ENCODE measurements at places on chromosomes 2 and 18.

- DNase-seq: no peak
Observed at GRCh38 chr2:127865926-127866325, 8.0 kb upstream of the POLR2D start.

DNA sequence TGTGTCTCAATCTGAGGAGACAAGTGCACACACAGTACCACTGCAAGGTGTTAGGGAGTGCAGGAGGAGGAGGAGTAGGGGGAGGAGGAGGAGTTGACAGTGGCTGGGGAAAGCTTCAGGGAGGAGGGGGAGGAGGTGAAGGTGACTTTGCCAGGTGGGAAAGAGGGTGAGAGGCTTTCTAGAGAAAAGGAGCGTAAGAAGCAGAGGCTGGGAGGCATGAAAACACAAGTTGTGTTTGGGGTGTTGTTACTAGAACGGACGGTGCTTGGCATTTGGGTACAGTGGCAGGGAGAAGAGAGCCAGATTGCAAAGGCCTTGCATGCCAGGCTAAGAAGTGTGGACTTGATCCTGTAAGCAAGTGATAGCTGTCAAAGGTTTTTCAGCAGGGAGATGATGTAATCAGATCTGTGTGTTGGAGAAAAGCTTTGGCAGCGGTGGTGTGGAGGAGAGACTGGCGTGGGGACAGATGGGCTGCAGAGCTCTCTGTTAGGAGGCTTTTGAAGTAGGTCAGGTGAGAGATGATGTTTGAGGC, 16.2 kb downstream of the TANC1 start:
- no peak for DNase-seq

GRCh38 chr18:58264075-58264474, 220.0 kb downstream of the NEDD4L start:
- DNase-seq: no peak

DNA sequence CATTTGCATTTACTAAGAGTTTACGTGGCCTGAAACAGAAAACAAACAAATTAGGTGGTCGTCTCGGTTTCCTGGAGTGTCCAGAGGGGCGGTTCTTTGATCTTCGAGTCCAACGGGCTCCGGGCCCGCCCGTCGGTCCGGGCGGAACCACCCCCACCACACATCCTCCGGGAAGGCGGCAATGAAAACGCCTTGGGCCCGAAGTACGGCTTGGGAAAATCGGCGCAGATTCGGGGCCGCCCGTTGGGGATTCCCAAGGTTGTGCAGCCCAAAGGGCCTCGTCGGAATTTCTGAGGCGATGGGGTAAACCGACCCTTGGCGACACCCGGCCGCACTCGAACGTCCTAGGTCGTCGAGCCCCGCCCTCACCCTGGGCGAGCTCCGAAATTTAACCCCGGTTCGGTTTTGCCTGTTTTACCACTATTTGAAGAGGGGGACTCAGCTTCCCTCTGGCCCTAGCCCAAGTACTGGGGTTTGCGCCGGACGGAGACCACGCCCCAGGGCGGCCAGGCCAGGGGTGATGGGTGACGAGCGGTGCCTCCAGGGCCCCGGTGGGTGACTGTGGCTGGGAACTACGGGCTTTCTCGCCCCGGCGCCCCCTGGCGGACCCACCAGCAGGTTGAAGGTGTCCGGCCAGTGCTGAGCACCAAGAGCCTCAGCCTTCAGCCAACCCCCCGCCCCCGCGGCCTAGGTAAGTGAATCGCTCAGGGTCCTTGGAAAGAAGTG, 1.9 kb upstream of the CFAP53 start:
- DNase-seq: peak; percentile 68

DNA sequence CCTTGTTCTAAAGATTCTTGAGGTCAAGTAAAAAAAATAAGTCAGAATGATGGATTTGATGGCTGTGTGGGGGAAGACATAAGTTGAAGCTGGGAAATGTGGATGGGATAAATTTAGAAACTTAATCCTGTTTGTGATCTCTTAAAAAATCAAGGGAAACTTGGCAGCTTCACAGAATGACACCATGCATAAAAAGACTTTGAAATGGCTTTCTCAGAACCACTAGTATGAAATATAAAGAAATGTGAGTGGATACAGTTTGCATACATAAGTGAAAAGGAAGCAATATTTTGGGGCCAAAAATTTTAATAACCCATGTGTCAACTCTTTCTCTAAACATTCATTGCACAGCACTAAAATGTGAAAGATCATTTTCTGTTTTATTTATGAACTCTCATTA, 21.7 kb downstream of the CDH19 start:
- no peak for DNase-seq

- no peak for DNase-seq
Observed at GRCh38 chr2:10083692-10084211, 3.5 kb upstream of the CYS1 start.

GRCh38 chr2:140851258-140851981, 1279.4 kb downstream of the LRP1B start:
- DNase-seq: no peak

DNA sequence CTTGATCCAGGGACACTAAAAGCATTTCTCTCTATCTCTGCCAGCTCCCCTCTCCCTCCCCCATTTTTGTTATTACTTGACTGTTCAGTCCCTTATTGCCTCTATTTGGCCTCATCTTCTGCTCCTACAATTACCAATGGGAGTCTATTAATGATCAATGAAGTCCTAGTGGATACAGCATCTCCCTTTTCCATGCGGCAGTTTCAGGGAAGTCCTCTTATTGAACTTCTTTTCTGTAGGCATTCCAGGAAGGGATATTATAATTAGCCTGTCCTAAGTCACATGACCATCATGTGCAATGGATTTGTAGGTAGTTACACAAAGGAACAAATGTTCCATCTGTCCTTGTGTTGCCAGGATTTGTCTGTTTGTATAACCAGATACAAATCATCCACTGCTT, 495.1 kb upstream of the CNTNAP5 start:
- no peak for DNase-seq

DNA sequence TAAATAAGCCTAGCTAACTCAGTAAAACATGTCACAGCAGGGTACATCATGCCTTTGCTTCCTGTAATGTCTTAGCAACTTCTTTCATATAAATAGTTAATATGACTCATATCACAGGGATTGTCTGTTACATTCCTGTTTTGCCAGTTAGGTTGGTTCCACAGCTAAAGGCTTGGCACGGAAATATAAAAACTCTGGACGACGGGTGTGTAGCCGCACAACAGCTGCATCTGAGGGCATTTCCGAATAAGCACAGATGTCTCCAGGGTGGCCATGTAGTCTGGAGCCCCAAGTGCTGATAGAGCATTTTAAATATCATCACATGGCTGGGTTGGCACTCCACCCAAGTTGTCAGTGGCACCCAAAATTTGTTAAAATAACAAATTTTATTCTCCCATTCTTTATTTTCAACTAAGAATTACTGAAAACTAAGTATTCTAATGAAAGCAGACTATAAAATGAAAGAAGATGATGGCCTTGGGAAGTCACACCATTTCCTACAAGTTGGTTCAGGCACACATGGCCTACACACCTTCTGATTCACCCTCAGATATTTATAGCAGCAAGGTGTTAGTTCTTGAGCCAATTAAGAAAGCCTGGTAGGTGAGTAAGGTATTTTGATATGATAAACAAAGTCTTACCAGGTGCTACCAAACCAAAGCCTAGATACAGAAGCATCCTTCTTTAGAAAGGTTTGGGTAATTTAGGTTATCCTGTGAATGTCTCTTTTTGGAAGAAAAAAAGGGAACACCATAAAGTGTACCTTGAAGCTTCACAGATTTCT, 61.8 kb upstream of the STK17B start:
- peak; percentile 52 for DNase-seq

- no peak for DNase-seq
Observed at GRCh38 chr2:153405196-153405595, 73.4 kb downstream of the RPRM start.

- no peak for DNase-seq
Observed at GRCh38 chr18:22314001-22314400, 103.7 kb downstream of the CTAGE1 start.

- no peak for DNase-seq
Observed at GRCh38 chr2:115122701-115123100, 680.3 kb downstream of the DPP10 start.

DNA sequence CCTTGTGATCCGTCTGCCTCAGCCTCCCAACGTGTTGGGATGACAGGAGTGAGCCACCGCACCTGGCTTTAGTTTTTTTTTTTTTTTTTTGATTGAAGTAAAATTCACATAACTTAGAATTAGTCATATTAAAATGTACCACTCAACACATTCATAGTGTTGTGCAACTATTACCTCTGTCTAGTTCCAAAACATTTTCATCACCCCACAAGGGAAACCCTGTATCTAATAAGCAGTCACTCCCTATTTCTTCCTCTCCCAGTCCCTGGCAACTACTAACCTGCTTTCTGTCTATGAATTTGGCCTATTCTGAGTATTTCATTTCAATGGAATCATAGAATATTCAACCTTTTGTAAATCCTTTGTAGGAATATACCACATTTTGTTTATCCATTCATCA, 123.9 kb upstream of the FAM117B start:
- no peak for DNase-seq

GRCh38 chr2:228465408-228465807, 283.9 kb upstream of the SPHKAP start:
- no peak for DNase-seq

- DNase-seq: peak; percentile 42
Observed at GRCh38 chr2:203893401-203893800, 25.8 kb downstream of the CTLA4 start.

- DNase-seq: no peak
Observed at GRCh38 chr2:134932864-134933526, 14.4 kb downstream of the CCNT2 start.

- no peak for DNase-seq
Observed at GRCh38 chr2:179569831-179570233, 291.6 kb downstream of the ZNF385B start.

- no peak for DNase-seq
Observed at GRCh38 chr2:233122541-233122940, 62.4 kb downstream of the INPP5D start.

DNA sequence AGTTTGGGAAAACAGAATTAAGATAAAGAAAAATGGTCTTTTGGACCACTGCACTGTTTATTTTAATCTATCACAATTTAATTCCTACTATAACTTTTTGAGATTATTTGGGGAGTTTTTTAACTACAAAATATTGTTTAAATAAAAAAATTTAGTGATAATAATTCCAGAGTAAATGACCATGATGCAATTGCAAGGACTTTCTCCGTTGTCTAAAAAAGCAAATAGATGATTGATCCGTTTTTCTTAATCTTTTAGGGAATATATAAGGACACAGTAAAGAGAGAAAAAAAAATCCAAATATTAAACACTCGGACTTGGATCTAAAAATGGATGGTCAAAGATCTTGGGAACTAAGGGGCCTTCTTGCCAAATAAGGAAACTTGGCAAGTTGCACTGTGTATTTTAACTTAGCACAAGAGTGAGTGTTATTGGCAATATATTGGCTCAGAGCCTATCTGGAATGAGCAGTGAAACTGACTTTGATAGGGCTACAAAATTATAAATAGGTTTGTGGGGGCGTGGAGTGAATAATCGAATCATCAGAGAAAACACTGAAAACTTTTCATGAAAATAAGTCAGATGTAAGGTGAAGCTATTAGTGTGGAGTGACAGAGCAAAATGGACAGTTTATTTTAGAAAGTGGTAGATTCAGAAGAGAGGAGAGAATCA, 2.0 kb downstream of the MAP3K20 start:
- no peak for DNase-seq

- no peak for DNase-seq
Observed at GRCh38 chr2:218072002-218072401, 2.9 kb downstream of the RUFY4 start.

- no peak for DNase-seq
Observed at GRCh38 chr2:10157293-10157692, 34.8 kb downstream of the RRM2 start.

DNA sequence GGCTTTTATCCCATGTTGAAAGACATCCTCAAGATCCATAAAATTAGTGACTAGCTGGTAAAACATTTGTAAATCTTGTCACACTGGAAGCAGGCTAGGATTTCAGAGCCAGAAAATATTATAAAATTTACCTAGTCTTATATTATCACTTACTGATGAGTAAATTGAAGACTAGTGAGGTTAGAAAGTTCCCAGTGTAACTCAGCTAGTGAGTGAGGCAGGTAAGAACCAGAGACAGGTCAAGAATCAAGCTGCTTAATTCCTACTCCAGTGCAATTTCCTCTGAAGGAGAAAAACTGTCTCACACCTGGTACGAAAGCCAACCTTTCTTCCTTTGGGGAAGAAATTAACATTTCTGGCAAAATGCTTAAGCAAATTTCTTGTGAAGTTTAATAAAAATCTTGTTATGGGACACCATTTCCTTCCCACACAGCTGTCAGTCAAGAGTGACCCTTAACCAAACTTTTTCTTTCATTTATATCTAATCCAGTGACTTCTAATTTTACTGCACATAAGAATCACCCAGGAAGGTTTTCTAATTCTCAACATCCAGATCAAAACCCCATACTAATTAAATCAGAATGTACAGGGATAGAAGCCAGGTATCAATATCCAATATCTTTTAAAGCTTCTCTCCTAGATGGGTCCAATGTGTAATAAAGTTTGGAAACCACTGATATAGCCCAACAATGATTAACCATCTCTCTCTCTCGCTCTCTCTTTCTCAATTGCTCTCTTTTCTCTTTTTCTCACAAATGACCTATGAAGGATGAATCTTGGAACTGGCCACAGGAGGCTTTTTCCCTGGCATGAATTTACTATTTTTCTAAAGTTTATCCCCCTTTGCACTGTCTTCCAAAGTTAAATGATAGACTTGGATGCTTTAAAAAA, 264.3 kb upstream of the SLC39A10 start:
- no peak for DNase-seq

DNA sequence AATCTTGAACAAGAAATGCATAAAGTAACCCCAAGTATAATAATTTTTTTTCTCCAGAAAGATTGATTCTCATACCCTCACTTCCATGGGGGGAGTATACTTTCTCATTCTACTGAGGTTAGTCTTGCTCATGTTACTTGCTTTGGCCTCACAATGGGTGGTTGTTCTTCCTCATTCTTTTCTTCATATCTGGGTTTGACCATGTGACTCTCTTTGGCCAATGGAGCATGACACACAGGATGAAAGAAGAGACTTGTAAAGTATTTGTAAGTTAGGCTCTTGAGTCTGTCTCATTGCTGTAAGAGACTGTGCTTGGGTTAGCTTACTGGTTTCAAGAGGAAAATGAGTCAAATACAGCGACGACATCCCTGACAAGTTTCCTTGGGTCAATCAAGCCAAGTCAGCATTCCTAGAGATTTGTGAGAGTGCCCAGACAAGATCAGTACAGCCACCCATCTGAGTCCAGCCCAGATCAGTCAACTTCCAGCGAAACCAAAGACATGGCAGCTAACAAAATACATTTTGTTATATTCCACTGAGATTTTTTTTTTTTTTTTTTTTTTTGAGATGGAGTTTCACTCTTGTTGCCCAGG, 970.2 kb downstream of the BCL11A start:
- no peak for DNase-seq

- no peak for DNase-seq
Observed at GRCh38 chr2:27191070-27191829, 20.6 kb upstream of the ATRAID start.

GRCh38 chr18:67483237-67483636, 33.3 kb downstream of the DSEL start:
- DNase-seq: no peak

GRCh38 chr18:183769-184168, 25.4 kb downstream of the USP14 start:
- DNase-seq: no peak
